ENCODE measurements at places on chromosomes 6 and 20. TPM values are rescaled to one million over a fixed set of nuclear protein-coding genes. Genes with fewer than 3 reads are reported as not detected.

Gene MCM3
- total RNA-seq = 336 TPM

Gene WFDC2
- total RNA-seq = not detected

Gene ADTRP
- not detected for total RNA-seq

Gene PGC
- 225 TPM for total RNA-seq

Gene RFX6
- total RNA-seq = not detected
